HFFc6 (cell line): ENCODE measurements at places on chromosomes 4 and X. TPM values are rescaled to one million over a fixed set of nuclear protein-coding genes. Genes with fewer than 3 reads are reported as not detected.

Gene CPZ
- total RNA-seq = 2.6 to 3.7 TPM (median 3.2 TPM) in 3 replicates

Gene STPG2
- total RNA-seq = not detected in 3 replicates

Gene LPAR4
- total RNA-seq = not detected in 2 replicates

Gene SHROOM4
- not detected in 3 replicates for total RNA-seq

Gene RENBP
- 0.26 to 0.62 TPM in 2 of 3 replicates, not detected in the other for total RNA-seq

Gene WDR44
- 20.8 to 24.5 TPM (median 21.8 TPM) in 3 replicates for total RNA-seq

Gene P2RY8
- not detected in 3 replicates for total RNA-seq

Gene TLR6
- total RNA-seq = 1.3 to 1.5 TPM (median 1.4 TPM) in 3 replicates

Gene TMEM154
- 0.23 and 2.6 TPM in 2 replicates for total RNA-seq

Gene UBA1
- total RNA-seq = 260 to 281 TPM (median 271 TPM) in 3 replicates

Gene RGN
- 0.46 to 2.8 TPM (median 2.1 TPM) in 3 replicates for total RNA-seq

Gene CLDN22
- total RNA-seq = not detected in 3 replicates

Gene CLTRN
- total RNA-seq = 0.17 TPM in 1 of 2 replicates, not detected in the other

Gene PAGE4
- total RNA-seq = not detected in 3 replicates

Gene UGT2B10
- not detected in 3 replicates for total RNA-seq

Gene CXCL8
- 0.47 to 2.4 TPM (median 0.67 TPM) in 3 replicates for total RNA-seq

Gene CLIC2
- 0.24 TPM in 1 of 3 replicates, not detected in the others for total RNA-seq

Gene GRIPAP1
- 25.5 to 29.8 TPM (median 27.5 TPM) in 3 replicates for total RNA-seq

Gene PRR32
- total RNA-seq = not detected in 3 replicates

Gene KLHL4
- not detected in 3 replicates for total RNA-seq

Gene CSAG2
- not detected in 3 replicates for total RNA-seq

Gene RHOXF2
- total RNA-seq = not detected in 3 replicates

Gene LRAT
- total RNA-seq = not detected in 3 replicates

Gene COL25A1
- 0.05 TPM in 1 of 3 replicates, not detected in the others for total RNA-seq

Gene POU3F4
- not detected in 3 replicates for total RNA-seq

Gene CXorf49B
- total RNA-seq = not detected in 3 replicates

Gene FGB
- total RNA-seq = not detected in 2 replicates

Gene CFI
- total RNA-seq = not detected in 3 replicates

Gene NXF3
- total RNA-seq = 1.1 to 4.0 TPM (median 2.2 TPM) in 3 replicates

Gene JADE3
- total RNA-seq = 4.8 to 6.0 TPM (median 5.7 TPM) in 3 replicates

Gene TREX2
- total RNA-seq = 0.66 and 0.86 TPM in 2 replicates

Gene FAT4
- total RNA-seq = 12.2 to 18.4 TPM (median 12.5 TPM) in 3 replicates

Gene TBX22
- not detected in 3 replicates for total RNA-seq

Gene TLR10
- total RNA-seq = not detected in 3 replicates

Gene ITGB1BP2
- total RNA-seq = 0.50 to 0.74 TPM (median 0.57 TPM) in 3 replicates

Gene CEP44
- total RNA-seq = 6.9 to 9.8 TPM (median 7.6 TPM) in 3 replicates

Gene PPM1K
- total RNA-seq = 6.3 to 11.6 TPM (median 10.0 TPM) in 3 replicates

Gene CCNB3
- total RNA-seq = 0.15 to 0.24 TPM (median 0.20 TPM) in 3 replicates

Gene FGFBP2
- not detected in 3 replicates for total RNA-seq

Gene TEX13D
- total RNA-seq = not detected in 3 replicates

Gene CTAG1B
- not detected in 3 replicates for total RNA-seq

Gene FAM199X
- 14.8 to 16.8 TPM (median 16.1 TPM) in 3 replicates for total RNA-seq
